ENCODE measurements at places on chromosomes 3 and 15.

DNA sequence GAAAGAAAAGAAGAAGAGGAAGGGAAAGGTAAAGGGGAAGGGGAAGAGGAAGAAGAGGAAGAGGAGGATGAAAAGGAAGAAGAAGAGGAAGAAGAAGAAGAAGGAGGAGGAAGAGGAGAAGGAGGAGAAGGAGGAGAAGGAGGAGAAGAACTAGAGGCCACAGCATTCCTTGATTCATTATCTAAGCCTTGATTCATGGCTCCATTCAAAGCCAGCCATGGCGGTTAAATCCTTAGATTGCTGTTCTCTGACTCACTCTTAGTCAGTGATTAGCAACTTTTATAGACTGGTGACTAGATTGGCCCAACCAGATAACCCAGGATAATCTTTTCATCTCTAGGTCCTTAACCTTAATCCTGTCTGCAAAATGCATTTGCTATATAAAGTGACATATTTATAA is 47.6 kb downstream of the OSTN start:
- DNase-seq: no peak

DNA sequence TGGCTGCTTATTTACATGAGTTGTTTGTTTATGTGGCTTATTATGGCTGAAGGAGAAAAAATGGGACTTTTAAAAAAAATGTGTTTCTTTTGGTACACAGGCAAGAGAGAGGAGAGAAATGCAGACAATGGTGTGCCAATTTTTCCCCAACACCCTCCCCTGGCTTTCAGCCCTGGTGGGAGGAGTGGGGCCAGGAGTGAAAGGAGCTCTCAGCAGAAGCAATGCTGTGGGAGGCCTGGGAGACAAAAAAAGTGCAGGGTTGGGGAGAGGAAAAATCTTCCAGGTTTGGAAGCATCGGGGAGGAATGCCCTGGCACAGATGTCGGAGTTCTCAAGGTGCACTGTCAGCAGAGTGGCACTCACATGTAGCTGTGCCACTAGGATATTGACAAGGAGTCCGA is 117.7 kb upstream of the FOXB1 start:
- DNase-seq: no peak

DNA sequence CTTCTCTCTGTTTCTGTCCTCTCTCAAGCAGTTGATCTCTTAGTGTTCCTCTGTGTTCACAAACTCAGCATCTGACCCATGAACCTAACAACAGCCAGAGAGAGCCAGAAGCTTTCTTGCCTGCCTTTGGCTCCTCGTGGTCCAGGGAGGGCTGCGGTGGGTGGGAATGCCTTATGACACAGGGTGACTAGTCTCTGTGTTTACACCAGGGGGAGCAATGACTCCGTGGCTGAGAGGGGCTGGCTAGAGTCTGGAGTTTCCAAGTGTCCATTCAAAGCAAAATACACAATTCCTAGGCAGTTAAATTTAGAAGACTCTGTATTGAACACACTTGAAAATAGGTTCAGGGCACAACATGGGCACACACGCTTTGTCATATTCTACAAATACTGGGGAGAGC is 370.0 kb upstream of the FRG2C start:
- DNase-seq: no peak

DNA sequence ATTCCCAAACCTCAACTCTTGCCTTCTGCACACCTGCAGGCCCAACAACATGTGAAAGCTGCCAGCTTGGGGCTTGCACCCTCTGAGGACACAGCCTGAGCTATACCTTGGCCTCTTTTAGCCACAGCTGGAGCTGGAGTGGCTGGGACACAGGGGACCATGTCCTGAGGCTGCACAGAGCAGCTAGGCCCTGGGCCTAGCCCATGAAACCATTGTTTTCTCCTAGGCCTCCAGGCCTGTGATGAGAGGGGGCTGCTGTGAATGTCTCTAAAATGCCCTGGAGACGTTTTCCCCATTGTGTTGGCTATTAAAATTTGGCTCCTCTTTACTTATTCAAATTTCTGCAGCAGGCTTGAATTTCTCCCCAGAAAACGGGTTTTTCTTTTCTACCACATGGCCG is 7.2 kb downstream of the ZKSCAN7 start:
- DNase-seq: no peak

- no peak for DNase-seq
Measured at GRCh38 chr3:75180235-75180944, 483.7 kb upstream of the FRG2C start.

GRCh38 chr3:137020315-137020714 is 62.5 kb downstream of the IL20RB start:
- DNase-seq: no peak

- no peak for DNase-seq
Measured at GRCh38 chr3:182104881-182105280, 393.2 kb downstream of the SOX2 start.

DNA sequence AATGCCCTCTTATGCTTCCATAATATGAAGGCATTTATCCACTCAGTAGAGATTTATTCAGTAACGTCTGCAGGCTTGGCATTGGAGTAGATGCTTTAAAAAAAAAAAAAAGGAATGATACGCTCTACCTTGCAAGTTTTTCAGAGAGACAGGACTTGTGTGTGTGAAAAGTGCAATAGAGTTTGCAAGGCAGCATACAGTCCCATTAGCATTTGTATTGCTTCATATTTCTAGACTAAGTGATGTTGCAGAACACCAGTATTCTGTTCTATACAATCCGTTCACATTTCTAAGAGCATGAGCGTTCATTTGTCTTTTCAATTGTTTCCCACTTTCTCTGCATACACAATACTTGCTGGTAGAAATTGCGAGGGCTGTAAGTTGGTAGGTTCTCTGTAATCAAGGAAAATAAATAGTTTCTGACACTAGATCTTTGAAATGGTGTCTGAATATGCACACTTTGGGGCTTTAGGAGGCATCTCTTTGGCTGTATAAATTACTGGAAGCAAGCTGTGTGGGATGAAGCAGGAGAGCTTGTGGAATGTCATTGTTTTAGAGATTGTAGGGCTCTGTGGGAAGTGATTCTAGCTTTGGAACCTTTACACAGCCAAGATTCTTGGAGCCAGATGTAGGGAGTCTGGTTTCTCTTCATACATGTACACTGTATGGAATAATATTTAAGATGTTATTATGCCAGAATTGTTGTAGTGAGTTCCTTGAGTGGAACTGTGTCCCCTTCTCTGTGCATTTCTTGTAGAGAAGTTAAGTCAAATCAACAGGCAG is 262.7 kb downstream of the FEZF2 start:
- DNase-seq: no peak

DNA sequence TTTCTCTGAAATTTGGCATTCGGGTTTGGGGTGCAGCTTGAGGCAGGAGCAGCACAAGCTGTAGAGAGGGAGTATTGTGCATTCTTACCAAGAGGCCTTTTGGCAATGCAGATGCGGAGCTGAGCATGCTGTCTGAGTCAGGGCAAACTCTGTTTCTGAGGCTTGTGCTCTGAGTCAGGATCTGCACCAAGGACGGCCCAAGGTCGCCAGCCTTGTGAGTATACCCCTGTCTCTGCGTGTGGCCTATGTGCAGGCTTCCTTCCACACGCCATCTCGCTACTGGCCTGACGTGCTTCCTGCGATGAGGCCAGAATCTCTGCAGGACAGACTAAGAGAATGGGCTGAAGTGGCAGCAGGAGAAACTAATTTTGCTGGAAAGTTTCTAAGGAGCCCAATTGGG is 83.8 kb upstream of the ROPN1 start:
- DNase-seq: no peak

All from GM12892 (cell line).